ENCODE measurements at places on chromosomes 1 and 21. TPM values are rescaled to one million over a fixed set of nuclear protein-coding genes. Genes with fewer than 3 reads are reported as not detected.

GRCh38 chr1:174068000-174068399 lies 45.8 kb upstream of the RC3H1 start:
- no peak for DNase-seq

Gene TFAP2E
- total RNA-seq, result 1.4 TPM

Gene SASS6
- total RNA-seq, result 17.0 TPM

Gene SLAMF1
- not detected for total RNA-seq

DNA sequence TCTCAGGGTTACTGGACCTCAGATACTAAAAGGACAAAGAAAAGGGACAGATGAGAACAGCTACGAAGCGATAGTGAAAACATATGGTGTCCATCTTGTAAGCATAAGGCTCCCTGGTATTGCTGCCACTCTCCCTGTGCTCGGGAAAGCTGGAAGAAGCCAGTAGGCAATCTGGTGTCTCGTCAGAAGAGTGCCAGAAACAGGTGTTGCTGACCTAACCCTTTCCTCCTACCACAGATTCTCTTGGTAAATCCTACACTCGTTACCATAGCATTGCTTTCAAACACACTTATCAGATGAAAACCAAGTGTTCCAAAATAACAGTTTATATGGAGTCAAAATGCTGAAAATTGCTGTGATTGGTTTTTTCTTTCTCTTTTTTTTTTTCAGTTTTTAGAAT lies 146.3 kb downstream of the NRIP1 start:
- DNase-seq, result no peak

- no peak for DNase-seq
Measured at GRCh38 chr1:214002472-214002871, 14.7 kb downstream of the PROX1 start.

DNA sequence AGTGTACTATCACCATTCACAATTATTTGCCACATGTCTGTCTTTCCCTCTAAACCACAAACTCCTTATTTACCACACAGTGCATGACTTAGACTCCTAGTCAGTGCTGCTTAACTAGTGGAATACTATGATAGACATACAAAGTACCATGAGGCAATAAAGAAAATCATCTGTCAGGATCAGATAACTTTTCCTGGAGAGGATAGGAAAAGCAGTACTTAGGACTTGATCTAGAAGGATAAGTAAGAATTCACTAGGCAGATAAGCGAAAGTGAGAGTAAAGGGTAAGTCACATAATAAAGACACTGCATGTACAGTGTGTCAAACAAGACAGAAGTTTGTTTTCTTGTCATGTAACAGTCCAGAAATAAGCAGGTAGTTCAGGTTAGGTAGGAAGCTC lies 21.2 kb upstream of the TSPAN1 start:
- no peak for DNase-seq

DNA sequence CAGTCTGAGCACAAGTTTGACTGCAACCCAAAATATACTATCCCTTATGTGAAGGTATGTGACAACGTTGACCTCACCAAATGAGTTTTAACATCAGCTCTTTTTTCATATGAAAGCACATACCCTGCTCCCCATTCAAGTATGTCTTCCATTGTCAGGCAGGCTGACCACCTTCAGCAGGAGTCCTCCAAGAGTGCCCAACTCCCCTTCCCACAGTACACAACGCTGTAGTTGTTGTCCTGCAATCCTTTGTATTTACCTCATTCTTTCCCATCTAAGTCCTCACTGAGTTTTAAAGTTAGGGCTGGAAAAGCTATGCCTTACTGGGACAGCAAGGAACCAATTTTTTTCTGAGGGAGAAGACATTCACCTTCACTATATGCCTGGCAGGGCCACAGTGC lies 14.7 kb downstream of the SFPQ start:
- no peak for DNase-seq

DNA sequence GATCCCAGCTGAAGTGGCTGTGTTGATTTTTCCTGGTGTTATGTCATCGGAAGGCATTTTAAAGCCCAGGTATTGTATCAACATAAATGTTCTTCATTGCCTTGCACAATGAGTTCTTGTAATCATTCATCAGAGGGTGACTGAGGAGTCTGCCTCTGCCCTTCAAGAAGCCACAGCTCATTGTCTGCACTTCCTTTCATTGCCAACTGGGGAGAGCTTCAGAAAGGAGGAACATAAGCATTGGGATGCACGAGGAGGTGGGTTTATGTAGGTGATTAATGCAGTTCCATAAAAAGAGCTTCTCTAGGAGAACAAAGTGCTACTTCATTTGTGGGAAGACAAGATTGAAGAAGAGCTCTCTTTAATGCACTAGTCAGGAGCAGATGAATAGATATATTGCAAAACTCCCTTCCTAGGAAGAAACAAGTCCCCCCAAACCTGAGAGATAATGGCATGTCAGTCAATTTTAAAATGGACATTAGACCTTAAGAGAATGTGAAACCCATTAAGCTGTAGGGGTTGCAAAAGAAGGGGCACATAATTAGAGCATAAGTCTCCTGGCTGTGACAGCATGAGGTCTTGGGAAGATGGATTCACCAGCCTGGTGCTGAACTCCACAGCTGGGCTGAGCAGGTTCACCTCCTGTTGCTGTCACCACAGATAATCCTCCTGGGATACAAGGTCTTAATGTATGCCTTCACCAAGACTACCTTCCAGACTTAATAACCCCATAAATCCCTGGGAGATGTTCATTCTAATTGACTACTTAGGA lies 124.6 kb downstream of the BACH1 start:
- DNase-seq, result no peak

DNA sequence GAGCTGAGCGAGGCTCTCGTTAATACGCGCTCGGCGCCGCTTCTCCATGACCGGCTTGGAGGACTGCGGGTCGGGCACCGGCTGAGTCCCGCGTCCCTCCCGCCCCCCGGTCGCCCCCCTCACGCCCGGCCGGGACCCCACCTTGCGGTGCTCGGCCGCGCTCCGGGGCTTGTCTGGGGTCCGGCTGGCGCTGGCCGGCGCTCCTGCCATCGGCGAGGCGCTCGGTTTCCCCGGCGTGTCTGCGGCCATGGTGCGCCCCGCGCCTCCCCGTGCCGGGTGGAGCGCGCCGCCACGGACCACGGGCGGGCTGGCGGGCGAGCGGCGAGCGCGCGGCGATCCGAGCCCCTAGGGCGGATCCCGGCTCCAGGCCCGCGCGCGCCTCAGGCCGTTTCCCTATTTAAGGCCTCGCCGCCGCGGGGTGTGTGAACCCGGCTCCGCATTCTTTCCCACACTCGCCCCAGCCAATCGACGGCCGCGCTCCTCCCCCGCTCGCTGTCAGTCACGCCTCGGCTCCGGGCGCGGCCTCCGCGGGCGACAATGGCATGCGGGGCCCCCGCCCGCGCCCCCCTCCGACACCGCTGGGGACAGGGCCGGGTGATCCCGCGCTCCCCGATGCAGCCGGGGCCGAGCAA lies at the start of gene HES4:
Gene HES4, minus strand, starts transcription at position 373 of the 632 bp plus-strand sequence. Its CDS starts 124 bp downstream, at position 249.
- peak; percentile 98 for DNase-seq

Gene RHCE
- total RNA-seq, result 0.17 TPM

Gene RHD
- total RNA-seq, result 0.21 TPM

Gene SHCBP1L
- total RNA-seq, result not detected

DNA sequence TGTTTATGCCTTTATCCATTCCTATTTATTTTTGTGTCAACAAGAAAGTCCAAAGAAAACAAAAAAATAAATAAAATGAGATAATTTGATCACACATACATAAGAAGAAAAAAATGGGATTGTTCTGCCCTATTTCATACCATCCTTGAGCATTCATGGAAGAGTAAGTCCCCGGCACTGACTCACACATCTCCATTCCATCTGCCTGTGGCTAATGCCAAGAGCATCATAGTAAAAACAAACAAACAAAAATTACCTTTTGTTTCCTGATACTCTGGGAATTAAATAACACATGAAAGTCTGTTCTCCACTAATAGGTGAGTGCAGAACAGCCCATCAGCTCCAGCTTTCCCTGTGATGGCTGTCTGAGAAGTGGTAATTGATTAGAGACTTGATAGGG lies 48.1 kb upstream of the BACE2 start:
- no peak for DNase-seq

DNA sequence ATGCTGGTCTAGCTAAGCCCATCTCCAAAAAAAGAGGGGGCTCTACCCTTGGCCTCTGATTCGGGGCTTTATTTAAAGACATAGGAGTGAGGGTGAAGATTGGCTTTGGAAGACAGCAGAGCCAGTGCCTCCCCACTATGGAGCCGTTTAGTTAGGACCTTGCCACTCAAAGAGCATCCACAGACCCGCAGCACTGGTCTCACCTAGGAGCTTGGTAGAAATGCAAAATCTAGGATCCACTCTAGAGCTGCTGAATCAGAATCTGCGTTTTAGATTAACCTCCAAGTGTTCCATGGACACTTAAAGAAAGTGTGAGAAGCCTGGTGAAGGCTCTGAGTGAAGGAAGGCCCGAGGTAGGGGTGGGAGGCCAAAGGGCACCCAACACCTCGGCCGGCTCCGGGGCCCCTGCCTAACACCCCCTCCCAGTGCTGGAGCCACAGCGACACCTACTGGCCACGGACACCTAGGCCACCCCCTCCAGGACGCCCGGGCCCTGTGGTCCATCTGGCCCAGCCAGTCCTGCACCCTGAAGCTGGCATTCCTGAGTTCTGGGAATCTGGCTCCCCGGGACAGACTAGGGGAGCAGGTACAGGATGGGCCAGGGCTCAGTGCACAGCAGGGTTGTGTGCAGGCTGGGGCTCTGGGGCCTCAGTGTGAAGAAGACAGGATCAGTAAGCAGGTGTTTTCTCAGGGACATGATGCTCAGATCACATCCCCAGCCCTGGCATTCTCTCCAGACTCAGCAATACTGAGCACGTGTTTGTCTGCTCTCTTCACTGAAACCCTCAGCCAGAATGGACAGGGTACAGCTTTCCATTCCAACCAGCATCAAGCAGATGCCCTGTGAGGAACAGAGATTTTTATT lies 79.2 kb downstream of the TMEM53 start:
- DNase-seq, result peak; percentile 95

DNA sequence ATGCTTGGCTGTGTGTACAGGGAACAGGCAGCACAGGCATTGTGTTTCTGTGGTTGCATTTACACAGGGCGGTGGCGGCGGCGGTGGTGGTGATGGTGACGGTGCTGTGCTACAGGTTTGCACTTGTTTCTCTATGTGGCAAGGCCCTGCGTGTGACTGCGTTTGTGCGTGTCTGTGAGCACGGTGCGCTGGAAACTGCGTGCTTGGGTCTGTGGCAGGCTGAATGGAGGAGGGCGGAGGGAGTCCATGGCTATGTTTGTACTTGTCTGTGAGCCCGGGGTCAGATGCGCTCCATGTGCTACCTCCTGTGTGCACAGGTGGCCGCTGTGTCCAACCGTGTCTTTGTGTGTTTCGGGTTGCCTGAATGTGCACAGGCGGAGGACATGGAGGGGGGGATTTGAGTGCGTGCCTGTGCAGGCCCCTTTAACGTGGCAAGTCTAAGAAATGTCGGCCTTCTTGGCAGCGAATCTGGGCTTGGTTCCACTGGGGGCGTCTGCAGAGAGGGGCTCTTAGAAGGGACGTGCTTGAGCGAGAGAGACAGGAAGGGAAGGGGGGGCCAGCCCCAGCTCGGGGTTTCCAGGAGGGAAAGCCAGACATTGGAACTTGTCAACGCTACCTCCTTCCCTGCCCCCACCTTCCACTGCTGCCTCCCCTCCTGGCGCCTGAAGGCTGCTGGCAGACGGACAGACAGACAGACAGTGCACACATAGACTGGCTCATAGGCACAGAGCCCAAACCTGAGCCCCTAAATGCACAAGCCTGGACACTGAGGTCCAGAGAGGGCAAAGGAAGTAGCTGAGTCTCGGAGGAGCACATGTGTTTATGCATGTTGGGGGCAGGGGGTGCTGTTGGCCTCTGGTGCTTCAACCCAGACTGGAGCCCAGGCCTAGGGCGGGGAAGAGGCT lies 32.7 kb upstream of the WASF2 start:
- DNase-seq, result peak; percentile 74

DNA sequence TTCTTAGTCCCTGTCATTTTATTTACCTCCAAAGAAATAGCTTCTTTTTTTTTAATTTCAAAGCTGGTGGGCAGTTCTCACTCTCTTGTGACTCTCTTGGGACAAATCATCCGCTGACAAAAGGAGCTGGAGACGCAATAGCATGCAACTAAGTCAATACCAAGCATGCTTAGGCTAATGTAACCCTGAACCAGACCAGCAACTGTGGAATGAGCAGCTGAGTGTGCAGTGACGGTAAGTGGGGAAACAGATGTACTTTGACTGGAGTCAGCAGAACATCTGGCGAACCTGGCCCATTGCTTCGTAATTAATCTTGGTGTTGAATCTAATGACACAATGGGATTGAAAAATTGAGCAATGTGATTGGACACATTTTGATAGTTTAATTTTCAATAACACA lies 280.7 kb upstream of the PLXNA2 start:
- no peak for DNase-seq

- no peak for DNase-seq
Measured at GRCh38 chr1:33335020-33335419, 14.1 kb upstream of the A3GALT2 start.

- peak; percentile 71 for DNase-seq
Measured at GRCh38 chr1:198298640-198299039, 141.8 kb downstream of the NEK7 start.

Gene PIGM
- total RNA-seq, result 4.6 TPM

- no peak for DNase-seq
Measured at GRCh38 chr1:232622378-232622777, 7.6 kb downstream of the SIPA1L2 start.

- DNase-seq, result peak; percentile 11
Measured at GRCh38 chr1:221834698-221835513, 93.0 kb upstream of the DUSP10 start.

Gene SPRR2E
- total RNA-seq, result not detected

DNA sequence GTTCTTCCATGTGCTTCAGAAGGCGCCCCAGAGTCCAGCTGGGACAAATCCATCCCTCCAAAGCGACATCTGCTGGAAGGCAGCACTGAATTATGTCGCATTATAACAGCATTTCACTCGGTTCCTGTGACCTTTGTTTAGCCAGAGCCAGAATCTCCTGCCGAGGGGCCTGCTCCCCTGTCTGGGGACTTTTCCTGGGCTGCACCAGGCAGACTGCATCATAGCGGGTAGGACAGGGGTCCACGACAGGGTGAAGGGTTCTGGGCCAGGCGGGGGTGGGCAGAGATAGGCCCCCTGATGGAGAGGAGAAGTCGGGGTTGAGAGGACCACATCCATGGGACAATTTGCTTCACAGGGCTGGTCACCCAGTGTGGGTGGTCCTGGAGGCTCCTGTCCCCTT lies 276.9 kb downstream of the MATN1 start:
- DNase-seq, result no peak

Gene PRAMEF4
- total RNA-seq, result not detected

GRCh38 chr1:28663871-28664470 lies 4.6 kb upstream of the GMEB1 start:
- DNase-seq, result peak; percentile 2

- DNase-seq, result no peak
Measured at GRCh38 chr1:113808450-113809195, 3.7 kb downstream of the RSBN1 start.

- DNase-seq, result peak; percentile 45
Measured at GRCh38 chr1:204254031-204254661, 40.4 kb upstream of the GOLT1A start.

All from GM23338 (cell line).